ENCODE measurements at places on chromosomes 7 and 10.

GRCh38 chr10:95389982-95390381, 99.2 kb upstream of the PDLIM1 start:
- DNase-seq: no peak

DNA sequence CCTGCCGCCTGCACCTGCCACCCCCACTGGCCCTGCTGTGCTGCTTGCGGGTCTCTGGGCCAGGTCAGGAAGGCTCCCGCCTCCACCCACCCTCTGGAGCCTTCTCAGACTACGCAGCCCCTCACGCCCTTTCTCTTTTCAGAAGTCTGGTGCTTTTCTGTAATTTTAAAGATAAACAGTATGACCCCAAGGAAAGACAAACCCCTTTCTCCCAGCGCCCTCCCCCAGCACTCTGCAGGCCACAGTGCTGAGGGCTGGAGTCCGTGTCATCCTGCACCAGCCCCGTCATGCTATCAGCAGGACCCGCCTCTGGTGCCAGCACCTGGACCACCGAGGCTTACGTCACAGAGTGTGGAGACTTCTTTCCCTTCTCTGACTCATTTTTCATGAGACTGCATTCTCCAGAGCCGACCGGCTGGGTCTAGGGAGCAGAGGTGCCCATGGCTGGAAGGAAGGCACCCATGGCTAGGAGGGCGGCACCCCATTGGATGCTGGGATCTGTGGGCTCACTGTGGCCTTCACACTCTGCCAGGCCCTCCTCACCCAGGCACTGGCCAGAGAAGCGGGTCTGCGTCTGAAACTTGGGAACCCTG, 53.4 kb downstream of the CFAP46 start:
- DNase-seq: no peak

GRCh38 chr10:84329986-84330651, 1.7 kb downstream of the CCSER2 start:
- no peak for DNase-seq

GRCh38 chr10:5297466-5297865, 67.3 kb upstream of the UCN3 start:
- no peak for DNase-seq

DNA sequence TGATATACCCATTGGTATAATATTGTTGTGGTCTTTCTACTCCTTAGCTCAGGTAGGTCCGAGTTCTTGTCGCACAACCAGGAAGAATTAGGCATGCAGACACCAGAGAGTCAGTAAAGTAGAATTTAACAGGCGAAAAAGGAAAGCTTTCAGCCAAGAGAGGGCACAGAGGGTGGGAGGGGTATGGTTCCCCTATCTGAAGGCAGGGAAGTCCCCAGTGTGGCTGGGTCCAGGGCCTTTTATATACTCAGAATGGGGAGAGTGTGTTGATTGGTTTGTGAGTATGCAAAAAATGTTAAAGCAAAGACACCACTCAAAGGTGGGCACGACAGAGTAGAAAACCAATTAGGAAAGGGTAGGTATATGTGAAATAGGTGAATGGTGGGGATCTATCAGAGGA, 53.9 kb downstream of the IMMP2L start:
- DNase-seq: no peak

- DNase-seq: no peak
Observed at GRCh38 chr7:98691619-98692018, 74.5 kb downstream of the NPTX2 start.

GRCh38 chr10:10293041-10293440, 724.6 kb upstream of the CELF2 start:
- DNase-seq: no peak

DNA sequence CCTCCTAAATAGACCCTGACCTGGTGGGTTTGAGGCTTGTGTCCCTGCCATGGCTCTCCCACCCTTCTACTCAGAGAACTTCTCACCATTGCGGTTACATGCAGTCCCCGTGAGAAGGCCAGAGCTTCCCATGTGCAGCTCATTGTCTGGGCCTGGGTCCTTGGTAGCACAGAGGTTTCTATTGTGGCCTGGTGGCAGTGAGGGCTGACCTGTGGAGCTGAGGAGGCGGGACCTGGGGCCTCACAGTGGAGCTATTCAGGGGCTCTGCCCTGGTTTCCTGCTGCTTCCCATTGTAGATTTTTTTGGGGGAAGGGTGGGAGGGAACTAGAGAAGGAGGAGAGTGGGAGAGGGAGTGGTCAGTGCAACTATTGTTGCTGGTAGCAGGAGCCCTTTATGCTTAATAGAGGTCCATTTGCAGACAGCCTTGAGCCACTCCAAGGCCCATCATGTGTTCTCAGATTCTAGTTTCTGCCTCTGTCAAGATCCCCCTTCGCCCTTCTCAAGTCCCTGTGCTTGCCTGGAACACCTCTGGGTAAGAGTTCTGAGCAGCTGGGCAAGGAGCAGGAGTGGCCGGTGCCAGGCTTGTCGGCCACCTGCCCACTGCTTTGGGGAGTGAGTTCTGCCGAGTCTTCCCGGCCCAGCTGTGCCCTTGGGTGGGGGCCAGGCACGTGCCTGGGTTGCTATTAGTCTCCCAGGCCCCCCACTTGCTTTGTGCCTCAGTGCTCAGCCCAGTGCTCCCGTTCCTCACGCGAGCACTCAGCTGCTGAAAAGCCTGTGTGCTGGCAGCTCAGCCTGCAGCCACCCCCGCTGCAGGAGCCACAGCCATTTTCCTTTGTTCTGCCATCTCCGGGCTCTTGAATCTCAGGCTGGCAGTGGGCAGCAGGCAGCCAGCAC, 10.7 kb downstream of the TSPAN14 start:
- no peak for DNase-seq

DNA sequence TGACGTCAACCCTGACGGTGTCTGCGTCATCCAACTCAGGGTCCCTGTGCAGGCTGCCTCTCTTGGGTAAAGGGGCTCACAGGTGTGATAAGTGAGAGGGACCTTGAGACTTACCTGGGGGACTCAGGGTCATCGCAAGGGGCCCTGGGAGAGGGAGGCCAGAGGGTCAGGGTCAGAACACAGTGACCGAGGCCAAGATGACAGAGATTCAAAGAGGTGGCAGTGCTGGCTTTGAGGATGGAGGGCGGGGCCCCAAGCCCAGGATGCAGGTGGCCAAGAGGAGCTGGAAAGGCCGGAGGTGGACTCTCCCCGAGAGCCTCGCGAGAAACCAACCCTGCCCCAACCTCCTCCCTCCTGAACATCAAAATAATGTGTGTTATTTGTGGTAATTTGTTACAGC, 165.2 kb upstream of the PPP2R2D start:
- no peak for DNase-seq

- DNase-seq: peak; percentile 45
Observed at GRCh38 chr10:102835007-102835482, 2.2 kb downstream of the CYP17A1 start.

DNA sequence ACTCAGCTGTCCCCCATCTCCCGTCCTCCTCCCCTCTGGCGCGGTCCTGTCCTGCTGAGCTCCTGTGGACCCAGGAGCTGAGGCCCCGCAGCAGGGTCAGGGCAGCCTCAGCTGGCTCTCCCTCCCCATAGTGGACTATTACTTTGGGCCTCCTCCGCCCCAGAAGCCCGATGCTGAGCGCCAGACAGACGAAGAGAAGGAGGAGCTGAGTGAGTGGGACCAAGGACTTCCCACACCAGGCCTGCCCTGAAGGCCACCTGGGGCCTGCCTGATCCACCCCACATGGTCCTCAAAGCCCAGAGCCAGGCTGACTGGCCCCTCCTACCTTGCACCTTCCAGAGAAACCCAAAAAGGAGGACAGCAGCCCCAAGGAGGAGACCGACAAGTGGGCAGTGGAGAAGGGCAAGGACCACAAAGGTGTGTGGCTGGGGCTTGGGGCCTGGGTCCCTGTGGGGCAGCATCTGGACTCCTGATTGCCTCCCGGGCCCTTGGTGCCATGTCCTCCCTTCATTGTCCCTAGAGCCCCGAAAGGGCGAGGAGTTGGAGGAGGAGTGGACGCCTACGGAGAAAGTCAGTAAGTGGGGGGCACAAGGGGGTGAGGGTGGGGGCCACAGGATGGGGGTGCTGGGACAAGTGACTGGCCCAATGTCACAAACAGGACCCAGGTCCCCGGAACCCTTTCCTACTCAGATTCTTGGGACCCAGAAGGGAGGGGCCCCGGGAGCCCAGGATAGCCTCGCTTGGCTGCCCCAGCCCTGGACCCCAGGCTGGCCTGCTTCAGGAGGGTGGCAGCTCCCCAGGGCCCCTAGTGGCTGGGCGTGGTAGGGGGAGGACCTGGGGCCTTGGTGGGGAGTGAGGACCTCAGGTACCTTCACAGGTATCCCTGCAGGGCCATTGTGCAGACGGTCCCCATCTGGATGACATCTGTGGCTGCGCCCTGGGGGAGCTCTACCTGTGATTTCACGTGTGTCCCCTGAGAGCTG, 4.9 kb downstream of the AEBP1 start:
- DNase-seq: no peak

- no peak for DNase-seq
Observed at GRCh38 chr10:116001262-116001857, 271.6 kb downstream of the GFRA1 start.

- DNase-seq: no peak
Observed at GRCh38 chr7:50156163-50156562, 63.1 kb upstream of the ZPBP start.

DNA sequence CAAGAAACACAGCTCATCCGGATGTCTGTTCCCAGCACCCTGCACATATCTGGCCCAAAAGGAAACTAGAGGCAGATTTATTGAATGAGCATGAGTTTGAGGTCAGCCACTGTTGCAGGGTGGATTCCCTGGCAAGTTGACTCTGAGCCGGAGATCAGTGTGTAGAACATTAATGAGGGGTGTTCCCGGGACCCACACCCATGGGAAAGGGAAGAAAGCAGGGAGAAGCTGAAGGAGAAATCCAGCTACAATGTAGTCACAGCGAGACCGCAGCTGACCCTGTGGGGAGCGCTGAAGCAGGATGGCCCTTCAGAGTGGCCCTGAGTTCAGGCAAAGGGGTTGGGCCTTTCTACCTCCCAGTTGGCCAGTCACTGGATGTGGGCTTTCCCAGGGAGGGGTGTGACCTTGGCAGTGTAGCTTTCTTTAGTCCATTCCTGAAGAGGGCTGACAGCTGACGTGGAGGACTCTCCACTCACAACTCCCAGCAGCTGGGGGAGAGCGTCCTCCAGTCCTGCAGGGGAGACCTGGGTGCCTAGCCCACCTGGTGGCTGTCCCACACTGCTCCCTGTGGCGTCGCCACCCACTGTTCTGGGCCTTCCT, 324.2 kb upstream of the ZMIZ1 start:
- DNase-seq: no peak

DNA sequence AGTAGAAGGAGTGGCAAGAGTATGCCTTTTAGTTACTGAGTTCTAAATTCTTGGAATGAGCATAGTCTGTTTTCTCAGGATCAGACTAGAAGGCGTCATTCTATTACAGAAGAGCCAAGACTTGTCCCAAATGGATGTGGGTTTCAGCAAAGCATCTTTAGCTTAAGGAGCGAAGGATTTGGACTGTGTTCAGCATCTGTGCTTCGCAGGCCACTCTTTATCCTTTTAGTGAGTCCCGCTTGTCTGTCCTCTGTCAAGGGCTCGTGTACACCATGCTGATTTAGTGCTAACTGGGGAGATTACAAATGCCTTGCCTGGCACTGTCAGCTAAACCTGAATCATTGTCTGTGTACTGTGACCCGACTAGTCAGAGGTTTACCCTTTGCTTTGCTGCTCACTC, 465.7 kb downstream of the AUTS2 start:
- no peak for DNase-seq

DNA sequence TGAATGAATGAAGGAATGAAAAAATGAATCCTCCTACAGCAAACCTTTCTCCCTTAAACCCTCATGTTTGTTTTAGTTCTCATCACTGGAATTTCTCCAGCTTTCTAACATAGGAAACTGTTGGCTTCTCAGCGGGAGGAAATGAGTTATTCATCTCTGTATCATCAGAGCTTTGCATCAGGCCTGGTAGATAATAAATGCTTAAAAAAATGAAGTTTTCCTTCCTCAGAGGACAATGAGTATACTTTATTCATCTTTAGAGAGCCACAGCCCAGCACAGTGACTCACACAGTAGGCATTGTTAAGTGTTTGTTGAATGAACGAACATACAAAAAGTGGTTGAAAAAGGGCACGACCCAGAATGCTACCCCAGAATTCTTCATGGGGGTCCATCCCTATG, 62.6 kb downstream of the COL13A1 start:
- DNase-seq: no peak

GRCh38 chr10:878895-879294, 52.6 kb downstream of the LARP4B start:
- no peak for DNase-seq

GRCh38 chr7:139544645-139545044, 21.2 kb downstream of the CLEC2L start:
- no peak for DNase-seq

DNA sequence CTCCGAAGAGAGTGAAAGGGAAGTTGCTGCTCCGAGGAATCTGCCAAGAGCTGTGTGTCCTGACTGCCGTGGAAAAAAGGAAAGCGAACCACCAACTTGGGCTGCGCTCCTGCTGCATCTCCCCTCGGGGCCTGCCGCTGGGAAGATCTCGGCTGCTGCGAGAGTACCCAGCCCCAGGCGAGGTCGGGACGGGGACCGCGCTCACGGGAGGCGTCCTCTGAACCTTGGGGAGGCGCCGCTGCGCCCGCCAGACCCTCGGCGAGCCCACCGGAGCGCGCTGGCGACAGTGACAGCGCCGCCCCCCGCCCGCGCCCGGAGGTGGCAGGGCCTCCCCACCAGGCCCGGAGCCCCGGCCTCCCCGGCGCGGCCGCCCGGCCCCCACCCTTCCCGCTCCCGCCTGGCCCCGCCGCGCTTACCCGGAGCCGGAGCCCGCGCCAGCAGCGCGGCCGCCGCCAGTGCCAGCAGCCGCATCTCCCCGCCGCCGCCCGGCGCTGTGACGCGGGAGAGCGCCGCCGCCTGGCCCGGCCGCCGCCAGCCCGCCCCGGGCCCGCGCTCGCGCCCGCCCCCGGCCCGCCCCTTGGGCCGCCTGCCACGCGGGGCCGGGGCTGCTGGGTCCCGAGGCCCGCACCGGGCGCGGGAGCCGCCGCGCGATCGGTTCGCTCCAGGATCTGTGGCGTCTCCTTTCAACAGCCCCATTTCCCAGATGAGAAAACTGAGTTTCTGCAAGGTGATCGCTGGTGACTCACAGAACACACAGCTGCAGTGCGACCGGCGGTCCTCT, at the start of gene VSTM4:
Gene VSTM4 (minus strand): TSS at position 508 of the 781 bp plus-strand sequence. CDS start 37 bp downstream, at position 471.
- DNase-seq: no peak

GRCh38 chr7:120337308-120337907, 64.4 kb downstream of the KCND2 start:
- DNase-seq: no peak

DNA sequence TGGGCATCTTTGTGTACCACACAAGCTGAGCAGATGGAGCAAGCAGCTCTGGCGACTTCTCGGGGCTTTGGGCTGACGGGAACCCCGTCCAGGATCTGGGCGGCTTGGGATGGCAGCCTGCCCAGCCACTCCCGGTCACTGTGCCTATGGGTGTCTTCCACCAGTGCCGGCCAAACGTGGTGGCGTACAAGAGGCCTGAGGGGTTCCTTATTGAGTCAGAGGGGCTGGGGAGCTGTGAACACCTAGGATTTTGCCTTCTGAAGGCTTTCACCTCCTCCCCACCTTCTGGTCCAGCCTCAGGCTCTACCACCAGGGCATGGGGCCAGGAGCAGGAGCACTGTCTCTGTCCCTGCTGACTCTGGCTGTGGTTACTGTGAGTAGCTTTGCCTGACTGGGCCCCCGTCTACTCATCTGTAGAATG, 71.8 kb upstream of the PPIF start:
- no peak for DNase-seq

Data from stimulated activated CD8-positive, alpha-beta memory T cell treated with anti-CD3 and anti-CD28 coated beads, Interleukin-7, amount 100 ng/mL, for 1 hour (primary cell).